ENCODE measurements at places on chromosomes 3 and 15. TPM values are rescaled to one million over a fixed set of nuclear protein-coding genes. Genes with fewer than 3 reads are reported as not detected.
A peak's percentile ranks its signal among the peaks of the same experiment; 100 is the strongest.

DNA sequence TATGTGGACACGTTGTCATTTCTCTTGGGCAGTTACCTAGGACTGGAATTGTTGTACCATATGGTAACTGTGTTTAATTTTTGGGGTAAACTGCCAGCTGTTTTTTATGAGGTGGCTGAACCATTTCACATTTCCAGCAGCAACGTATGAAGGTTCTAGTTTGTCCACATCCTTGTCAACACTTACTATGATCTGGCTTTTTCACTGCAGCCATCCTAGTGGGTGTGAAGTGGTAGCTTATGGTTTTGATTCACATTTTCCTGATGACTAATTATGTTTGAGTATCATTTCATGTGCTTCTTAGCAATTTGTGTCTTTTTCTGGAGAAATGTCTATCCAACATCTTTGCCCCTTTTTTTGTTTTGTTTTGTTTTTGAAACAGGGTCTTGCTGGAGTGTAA is 96.2 kb downstream of the VGLL4 start:
- no peak for DNase-seq
- H3K4me3 ChIP-seq = no peak overlapping the region
- H3K4me1 ChIP-seq = peaks cover 22% of the 10 kb centered on the region
- H3K36me3 ChIP-seq = no peaks in the 10 kb centered on the region
- no peak overlapping the region for H3K27ac ChIP-seq
- no peaks in the 10 kb centered on the region for H3K27me3 ChIP-seq

DNA sequence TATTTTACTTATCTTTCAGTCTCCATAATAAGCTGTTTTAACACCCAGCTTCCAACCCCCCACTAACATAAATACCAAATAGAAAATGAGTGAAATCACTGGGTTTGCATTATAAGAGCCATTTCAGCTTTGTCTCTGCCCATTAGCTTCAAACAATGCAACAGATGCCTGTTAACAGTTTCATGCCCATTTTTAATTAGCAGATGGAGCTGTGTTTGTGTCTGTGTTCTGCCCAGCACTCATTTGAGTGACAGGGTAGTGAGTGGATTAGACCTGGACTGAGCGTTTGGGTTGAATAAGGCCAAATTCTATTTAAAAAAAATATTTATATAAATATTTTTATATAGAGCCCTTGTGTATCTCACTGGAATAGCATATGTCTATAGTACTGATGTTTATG is 7.4 kb downstream of the RAB8B start:
- H3K4me1 ChIP-seq = peaks cover 26% of the 10 kb centered on the region
- H3K27me3 ChIP-seq = no peaks in the 10 kb centered on the region
- no peak for DNase-seq

- H3K4me1 ChIP-seq = no peaks in the 10 kb centered on the region
- H3K4me3 ChIP-seq = no peak overlapping the region
- no peaks in the 10 kb centered on the region for H3K36me3 ChIP-seq
- H3K27ac ChIP-seq = no peak overlapping the region
- no peaks in the 10 kb centered on the region for H3K27me3 ChIP-seq
Observed at GRCh38 chr15:47890397-47891150, 173.3 kb downstream of the SEMA6D start.

GRCh38 chr3:24680214-24680967 is 185.7 kb upstream of the THRB start:
- DNase-seq = peak; percentile 78
- no peaks in the 10 kb centered on the region for H3K27me3 ChIP-seq
- no peak overlapping the region for H3K4me3 ChIP-seq
- H3K36me3 ChIP-seq = no peaks in the 10 kb centered on the region

GRCh38 chr3:118803096-118803476 is 231.6 kb downstream of the IGSF11 start:
- H3K27ac ChIP-seq = no peak overlapping the region
- DNase-seq = no peak
- H3K4me1 ChIP-seq = no peaks in the 10 kb centered on the region
- no peak overlapping the region for H3K4me3 ChIP-seq
- H3K27me3 ChIP-seq = no peaks in the 10 kb centered on the region

- no peaks in the 10 kb centered on the region for H3K36me3 ChIP-seq
- H3K4me1 ChIP-seq = peaks cover 12% of the 10 kb centered on the region
- DNase-seq = peak; percentile 84
- no peak overlapping the region for H3K27ac ChIP-seq
- no peak overlapping the region for H3K4me3 ChIP-seq
Observed at GRCh38 chr3:134291319-134292254, 40.9 kb upstream of the RYK start.

- H3K4me1 ChIP-seq = no peaks in the 10 kb centered on the region
- H3K27me3 ChIP-seq = no peaks in the 10 kb centered on the region
Observed at GRCh38 chr3:132404276-132404675, 13.0 kb upstream of the DNAJC13 start.

- no peaks in the 10 kb centered on the region for H3K36me3 ChIP-seq
- H3K4me1 ChIP-seq = peaks cover 13% of the 10 kb centered on the region
- H3K27me3 ChIP-seq = no peaks in the 10 kb centered on the region
- DNase-seq = no peak
- no peak overlapping the region for H3K27ac ChIP-seq
Observed at GRCh38 chr3:183513046-183513706, 42.3 kb downstream of the KLHL6 start.

DNA sequence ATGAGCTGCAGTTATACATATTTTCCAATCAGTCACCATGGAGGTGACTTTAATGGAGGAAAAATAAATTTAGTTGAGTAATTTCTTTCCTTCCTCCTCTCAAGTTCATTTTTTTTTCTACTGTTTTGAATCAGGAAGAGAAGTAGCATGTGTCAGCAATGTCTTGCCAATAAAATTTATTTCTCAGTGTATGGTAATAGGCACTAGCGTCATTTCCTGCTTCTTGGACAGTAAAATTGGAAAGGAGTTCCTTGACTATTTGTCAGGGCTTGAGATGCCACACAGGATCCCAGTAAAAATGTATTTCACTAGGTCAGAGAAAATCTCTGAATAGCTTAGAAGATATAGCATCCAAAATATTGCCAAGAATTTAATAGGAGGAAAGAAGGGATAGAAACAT is 605.9 kb downstream of the ROBO1 start:
- no peak overlapping the region for H3K4me3 ChIP-seq
- no peak overlapping the region for H3K27ac ChIP-seq
- H3K36me3 ChIP-seq = no peaks in the 10 kb centered on the region
- H3K27me3 ChIP-seq = no peaks in the 10 kb centered on the region
- no peak for DNase-seq

GRCh38 chr3:184761075-184761841 is 49.4 kb upstream of the MAGEF1 start:
- H3K27me3 ChIP-seq = no peaks in the 10 kb centered on the region
- peaks cover 15% of the 10 kb centered on the region for H3K4me1 ChIP-seq
- H3K27ac ChIP-seq = no peak overlapping the region
- DNase-seq = peak; percentile 42

DNA sequence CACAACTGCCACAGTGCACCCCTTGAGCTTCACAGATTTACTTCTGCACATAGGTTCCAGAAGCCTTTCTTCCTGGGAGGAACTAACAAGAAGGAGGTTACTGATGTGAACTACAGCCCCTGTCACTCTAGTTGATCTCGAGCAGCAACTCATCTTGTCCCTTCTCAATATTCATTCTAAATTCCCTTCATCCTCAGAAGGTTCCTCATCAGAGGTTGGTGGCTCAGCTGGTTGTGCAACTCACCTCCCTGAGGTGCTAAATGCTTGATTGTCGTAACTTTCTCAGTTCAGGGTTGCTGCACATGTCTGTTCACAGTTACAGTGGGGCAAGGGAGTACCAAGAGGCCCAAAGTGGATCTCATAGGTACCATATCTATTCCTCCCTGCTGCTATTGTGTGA is 5.7 kb upstream of the A4GNT start:
- no peaks in the 10 kb centered on the region for H3K36me3 ChIP-seq
- no peak for DNase-seq

DNA sequence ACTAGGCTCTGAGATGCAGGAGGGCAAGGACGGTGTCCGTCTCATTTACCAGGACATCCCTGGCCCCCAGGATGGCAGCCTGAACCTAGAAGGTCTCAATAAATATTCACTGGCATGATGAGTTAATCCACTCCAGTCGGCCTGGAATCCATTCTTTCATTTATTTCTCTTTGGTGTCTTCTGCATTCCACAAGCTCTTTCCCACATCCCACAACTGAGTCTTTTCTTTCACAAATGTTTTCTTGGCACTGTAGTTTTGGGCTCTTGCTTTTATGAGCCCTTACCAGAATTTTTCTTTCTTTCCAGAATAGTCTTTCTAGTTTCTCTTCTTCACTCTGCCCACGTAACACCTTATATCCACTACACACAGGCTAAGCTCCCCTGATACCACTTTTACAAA is 778.0 kb downstream of the AGBL1 start:
- H3K27ac ChIP-seq = no peak overlapping the region
- no peaks in the 10 kb centered on the region for H3K27me3 ChIP-seq
- H3K4me1 ChIP-seq = no peaks in the 10 kb centered on the region
- H3K4me3 ChIP-seq = no peak overlapping the region

GRCh38 chr3:140630866-140631265 is 47.0 kb upstream of the TRIM42 start:
- no peaks in the 10 kb centered on the region for H3K36me3 ChIP-seq
- no peak overlapping the region for H3K27ac ChIP-seq
- H3K4me1 ChIP-seq = no peaks in the 10 kb centered on the region
- no peak overlapping the region for H3K4me3 ChIP-seq
- H3K27me3 ChIP-seq = no peaks in the 10 kb centered on the region

The SCN11A gene
- polyA plus RNA-seq = 1.8 TPM

- H3K36me3 ChIP-seq = no peaks in the 10 kb centered on the region
- DNase-seq = no peak
- no peak overlapping the region for H3K27ac ChIP-seq
- no peaks in the 10 kb centered on the region for H3K27me3 ChIP-seq
- H3K4me1 ChIP-seq = peaks cover 6% of the 10 kb centered on the region
- no peak overlapping the region for H3K4me3 ChIP-seq
Observed at GRCh38 chr15:77568014-77568972, 64.4 kb downstream of the LINGO1 start.

- no peak overlapping the region for H3K4me3 ChIP-seq
- no peaks in the 10 kb centered on the region for H3K27me3 ChIP-seq
- no peak overlapping the region for H3K27ac ChIP-seq
- no peaks in the 10 kb centered on the region for H3K36me3 ChIP-seq
- peaks cover 14% of the 10 kb centered on the region for H3K4me1 ChIP-seq
Observed at GRCh38 chr3:48612309-48612708, 2.9 kb upstream of the UQCRC1 start.

GRCh38 chr3:49536875-49537533 is 17.3 kb upstream of the BSN start:
- H3K4me3 ChIP-seq = no peak overlapping the region
- H3K36me3 ChIP-seq = no peaks in the 10 kb centered on the region
- H3K27ac ChIP-seq = peak overlapping the region; percentile 24
- DNase-seq = no peak
- H3K27me3 ChIP-seq = no peaks in the 10 kb centered on the region

DNA sequence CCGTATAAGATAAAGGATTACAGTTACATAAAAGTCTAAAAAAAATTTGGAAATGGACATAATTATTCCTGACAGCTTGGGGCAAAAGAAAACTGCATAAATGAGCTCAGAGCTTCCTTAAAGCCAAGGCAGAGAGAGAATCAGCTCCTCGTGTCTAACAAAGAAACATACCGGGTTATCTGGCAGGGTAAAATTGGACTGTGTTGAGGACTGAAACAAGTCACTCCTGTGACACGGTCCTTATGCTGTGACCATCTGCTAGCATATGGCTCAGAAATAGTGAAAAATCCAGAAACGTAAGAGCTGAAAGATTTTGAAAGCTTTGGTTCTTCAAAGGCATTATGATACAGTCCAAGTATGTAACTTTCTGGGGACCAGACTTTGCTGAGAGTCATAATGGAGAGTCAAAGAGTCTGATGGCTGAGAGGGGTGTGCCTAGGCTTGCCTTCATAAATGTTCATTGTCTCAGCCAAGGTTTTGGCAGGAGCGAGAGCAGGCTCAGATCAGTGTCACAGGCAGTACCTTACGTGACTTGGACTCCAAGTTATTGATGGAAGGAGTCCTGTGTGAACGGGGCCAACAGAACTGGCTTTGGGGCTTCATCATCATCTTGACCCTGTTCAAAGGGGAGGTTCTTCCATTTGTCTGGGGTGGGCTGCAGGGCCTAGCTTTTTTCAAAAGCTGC is 12.5 kb downstream of the MAP6D1 start:
- no peaks in the 10 kb centered on the region for H3K36me3 ChIP-seq
- no peak for DNase-seq
- H3K27ac ChIP-seq = no peak overlapping the region
- H3K27me3 ChIP-seq = no peaks in the 10 kb centered on the region
- H3K4me3 ChIP-seq = no peak overlapping the region

DNA sequence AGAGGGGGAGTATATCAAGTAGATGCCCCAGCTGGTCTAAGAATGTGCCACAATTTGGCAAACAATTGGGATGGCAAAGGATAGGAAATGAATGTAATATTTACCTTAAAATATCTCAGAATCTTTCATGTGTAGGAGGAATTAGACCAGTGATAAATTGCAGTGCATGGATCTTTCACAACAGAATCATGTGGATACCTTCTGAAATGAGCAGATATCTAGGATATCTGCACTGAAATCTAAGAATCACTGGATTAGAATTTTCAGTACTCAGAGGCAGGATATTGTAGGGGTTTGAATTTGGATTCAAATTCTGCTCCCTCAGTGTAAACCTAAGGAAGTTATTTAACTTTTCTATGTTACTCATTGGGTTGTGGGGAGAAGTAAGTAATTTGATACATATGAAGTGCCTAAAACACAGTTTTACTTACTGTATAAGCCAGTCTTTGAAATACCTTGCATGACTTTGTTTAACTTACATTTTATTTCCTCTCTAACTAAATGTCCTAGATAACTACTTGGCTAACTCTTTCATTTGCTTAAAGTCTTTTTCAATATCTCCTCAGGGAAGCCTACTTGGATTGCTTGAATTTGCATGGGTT is 8.8 kb downstream of the IL1RAP start:
- H3K27ac ChIP-seq = no peak overlapping the region
- H3K27me3 ChIP-seq = no peaks in the 10 kb centered on the region
- DNase-seq = no peak
- H3K4me3 ChIP-seq = no peak overlapping the region
- no peaks in the 10 kb centered on the region for H3K4me1 ChIP-seq

- no peak for DNase-seq
- no peaks in the 10 kb centered on the region for H3K27me3 ChIP-seq
- no peaks in the 10 kb centered on the region for H3K4me1 ChIP-seq
- no peak overlapping the region for H3K27ac ChIP-seq
- no peak overlapping the region for H3K4me3 ChIP-seq
- H3K36me3 ChIP-seq = no peaks in the 10 kb centered on the region
Observed at GRCh38 chr3:40211579-40211978, 97.9 kb upstream of the EIF1B start.

DNA sequence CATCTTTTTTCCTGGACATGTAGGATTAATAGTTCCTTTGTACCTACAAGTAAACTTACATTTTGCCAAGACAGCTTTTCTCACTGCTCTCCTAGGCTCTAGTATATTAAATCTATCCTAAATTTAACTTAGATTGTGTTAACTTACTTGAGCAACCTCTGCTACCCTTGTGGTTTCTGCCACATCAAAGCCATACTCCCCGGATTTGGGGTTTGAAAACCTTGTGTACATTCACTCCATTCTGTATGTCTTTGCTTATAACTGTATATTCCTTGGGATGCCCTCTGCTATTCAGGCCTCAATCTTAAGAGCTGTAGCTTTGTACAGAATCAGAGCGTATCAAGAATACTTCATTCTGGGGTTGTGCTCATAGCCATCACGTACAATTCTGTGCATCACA is 60.4 kb downstream of the ARIH1 start:
- no peaks in the 10 kb centered on the region for H3K36me3 ChIP-seq
- DNase-seq = no peak
- no peaks in the 10 kb centered on the region for H3K4me1 ChIP-seq
- H3K4me3 ChIP-seq = no peak overlapping the region
- no peaks in the 10 kb centered on the region for H3K27me3 ChIP-seq
- H3K27ac ChIP-seq = no peak overlapping the region

The STX19 gene
- polyA plus RNA-seq = 0.29 TPM

Measured in testis (tissue), 5 donors.